ENCODE measurements at places on chromosomes 1 and 21.

GRCh38 chr1:243227622-243228021, 27.5 kb downstream of the CEP170 start:
- DNase-seq, result no peak

DNA sequence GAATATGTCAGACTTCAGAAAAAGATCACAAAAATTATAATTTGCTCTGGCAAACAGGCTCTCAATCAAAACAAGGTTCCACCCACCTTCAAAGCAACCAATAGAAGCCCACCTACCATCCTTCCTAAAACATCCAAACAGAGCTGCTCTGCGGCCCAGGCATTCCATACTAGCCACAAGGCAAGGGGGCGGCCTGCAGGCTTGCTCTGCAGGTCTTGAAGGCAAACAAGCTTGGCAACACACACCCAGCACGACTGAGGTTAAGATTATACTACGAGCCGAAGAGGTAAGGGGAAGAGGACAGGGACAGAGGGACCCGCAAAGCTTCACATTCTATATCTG, 207.3 kb downstream of the SLC45A1 start:
- no peak for DNase-seq

- no peak for DNase-seq
These were observed 4.8 kb downstream of the TP73 start for GRCh38 chr1:3657096-3657475.

DNA sequence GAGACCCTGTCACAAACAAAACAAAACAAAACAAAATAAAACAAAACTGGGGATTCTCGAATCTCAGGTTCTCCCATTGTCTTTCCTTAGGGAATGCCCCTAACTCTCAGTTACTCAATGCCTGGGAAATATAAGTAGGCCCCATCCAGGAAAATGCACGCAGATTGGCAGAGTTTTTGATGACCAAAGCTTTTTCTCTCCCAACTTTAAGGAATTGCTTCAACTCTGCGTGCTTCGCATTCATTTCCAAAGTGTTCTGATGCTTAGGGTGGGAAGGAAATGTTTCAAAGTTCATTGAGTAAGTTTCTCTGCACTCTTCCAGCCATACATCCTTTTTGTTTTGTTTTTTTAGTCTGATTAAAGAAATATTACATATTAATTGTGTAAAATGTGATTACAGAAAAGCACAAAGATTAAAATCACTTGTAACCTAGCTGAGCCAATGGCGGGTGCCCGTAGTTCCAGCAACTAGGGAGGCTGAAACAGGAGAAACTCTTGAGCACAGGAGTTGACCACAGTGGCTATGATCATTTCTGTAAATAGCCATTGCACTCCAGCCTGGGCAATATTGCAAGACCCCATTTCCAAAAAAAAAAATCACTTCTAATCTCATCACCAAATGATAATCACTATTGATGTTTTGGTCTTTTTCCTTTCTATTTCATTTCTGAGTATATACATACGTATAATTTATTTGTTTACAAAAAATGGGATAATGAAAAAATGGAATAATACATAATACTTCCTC, 18.4 kb upstream of the EVI5 start:
- no peak for DNase-seq

- no peak for DNase-seq
These were observed 141.9 kb upstream of the PTBP2 start for GRCh38 chr1:96579636-96580035.

Measured in SK-N-DZ (cell line).